ENCODE measurements at places on chromosomes 1 and 21. TPM values are rescaled to one million over a fixed set of nuclear protein-coding genes. Genes with fewer than 3 reads are reported as not detected.

- no peak for DNase-seq
Measured at GRCh38 chr1:2540816-2541492, 10.9 kb upstream of the HES5 start.

GRCh38 chr1:156828400-156829124, 11.9 kb upstream of the SH2D2A start:
- DNase-seq = no peak

- no peak for DNase-seq
Measured at GRCh38 chr1:91545506-91546300, 45.1 kb downstream of the CDC7 start.

The LYPD8 gene
- total RNA-seq = not detected

GRCh38 chr1:63124666-63125191, 197.6 kb upstream of the FOXD3 start:
- DNase-seq = no peak

The BRINP2 gene
- total RNA-seq = 0.90 TPM

The CCDC17 gene
- 0.85 TPM for total RNA-seq

DNA sequence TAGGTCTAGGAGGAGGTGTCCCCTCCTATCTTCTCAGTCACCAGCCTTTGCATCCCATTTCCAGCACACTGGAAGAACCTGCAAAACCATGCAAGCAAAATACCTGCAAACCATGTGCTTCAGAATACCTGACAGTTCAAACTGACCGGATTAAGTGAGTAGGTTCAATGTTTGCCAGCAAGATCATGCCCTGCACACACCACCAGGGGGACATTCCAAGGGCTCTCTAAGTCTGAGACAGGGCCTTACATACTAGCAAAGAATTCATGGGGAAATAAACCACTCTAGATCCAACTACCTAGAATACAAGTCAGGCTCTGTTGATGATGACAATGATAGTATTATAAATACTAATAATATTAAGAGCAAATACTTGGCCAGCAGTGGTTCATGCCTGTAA, 27.6 kb downstream of the INPP5B start:
- no peak for DNase-seq

The NGF gene
- 5.8 TPM for total RNA-seq

The LRRIQ3 gene
- total RNA-seq = 2.0 TPM

GRCh38 chr1:205301842-205302588, 19.5 kb downstream of the NUAK2 start:
- DNase-seq = no peak

DNA sequence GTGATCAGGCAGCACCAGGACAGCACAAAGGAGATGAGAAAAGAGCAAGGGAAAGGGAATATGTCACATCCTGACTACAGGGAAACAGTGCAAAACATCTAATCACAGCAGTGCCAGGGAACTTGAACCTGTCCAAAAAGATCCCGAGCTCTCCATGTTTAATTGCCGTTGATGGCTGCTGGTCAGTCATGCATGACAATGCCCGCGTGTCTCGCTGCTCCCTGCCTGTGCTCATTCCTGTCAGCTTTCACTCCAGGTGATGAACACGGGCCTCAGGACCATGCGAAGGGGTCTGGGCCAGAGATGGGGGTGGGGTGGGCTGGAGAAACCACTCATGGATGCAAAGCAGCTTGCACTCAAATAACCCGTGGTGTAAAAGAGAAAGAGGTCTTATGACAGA, 287.0 kb downstream of the GPATCH2 start:
- no peak for DNase-seq

The TNFSF4 gene
- 2.6 TPM for total RNA-seq

DNA sequence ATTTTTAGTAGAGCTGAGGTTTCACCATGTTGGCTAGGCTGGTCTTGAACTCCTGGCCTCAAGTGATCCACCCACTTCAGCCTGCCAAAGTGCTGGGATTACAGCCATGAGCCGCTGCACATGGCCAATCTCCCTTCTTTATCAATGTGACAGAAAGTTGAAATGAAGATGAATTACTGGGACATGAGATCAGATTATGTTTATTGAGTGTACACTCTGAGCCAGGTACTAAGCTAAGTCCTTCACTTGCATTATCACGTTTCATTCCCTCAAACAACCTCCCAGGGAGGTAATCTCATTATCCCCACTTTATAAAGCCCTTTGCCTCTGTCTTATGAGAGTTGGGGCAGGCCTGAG, 6.3 kb upstream of the CHI3L2 start:
- no peak for DNase-seq

GRCh38 chr1:5507340-5507739, 484.9 kb downstream of the NPHP4 start:
- DNase-seq = no peak

GRCh38 chr1:5662744-5663126, 329.5 kb downstream of the NPHP4 start:
- DNase-seq = no peak

The REN gene
- 0.26 TPM for total RNA-seq

The NBPF20 gene
- 4.4 TPM for total RNA-seq

DNA sequence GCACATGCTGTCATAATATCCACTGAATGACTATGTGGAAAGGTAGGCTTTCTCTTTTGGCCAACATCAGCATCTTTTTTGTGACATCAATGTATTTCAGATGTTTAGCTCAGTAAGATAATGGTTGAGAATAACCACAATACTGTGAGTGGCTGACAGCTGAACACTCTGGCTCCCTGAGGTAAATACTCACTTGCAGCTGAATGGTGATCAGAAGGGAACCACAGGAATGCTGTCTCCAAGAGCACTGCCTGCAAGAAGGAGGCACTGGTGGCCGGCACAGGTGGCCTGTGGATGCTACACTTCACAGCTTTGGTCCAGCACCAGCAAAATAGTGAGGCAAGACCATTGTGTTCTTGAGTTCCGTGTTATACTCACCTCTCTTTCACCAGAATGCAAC, 118.7 kb upstream of the PPM1J start:
- no peak for DNase-seq

GRCh38 chr1:235286667-235287066, 41.3 kb downstream of the ARID4B start:
- DNase-seq = no peak

The ZBTB8OS gene
- total RNA-seq = 37.4 TPM

DNA sequence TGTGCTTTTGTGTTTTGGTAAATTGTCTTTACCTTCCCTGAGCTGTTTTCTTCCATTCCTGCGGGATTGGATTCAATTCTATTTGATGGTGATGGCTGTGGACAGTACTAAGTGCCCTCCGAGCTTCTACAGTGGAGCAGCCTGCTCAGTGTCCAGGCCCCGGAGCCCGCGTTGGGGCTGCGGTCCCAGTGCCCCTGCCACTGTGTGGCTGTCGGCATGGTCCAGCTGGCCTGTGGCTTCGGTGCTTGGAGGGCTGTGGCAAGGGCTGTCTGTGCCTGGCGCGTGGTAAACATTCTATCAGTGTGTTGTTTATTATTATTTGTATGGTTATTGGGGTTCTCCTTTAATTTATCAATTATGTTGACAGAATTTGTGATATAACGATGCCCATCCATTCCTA, 109.1 kb upstream of the COL6A1 start:
- DNase-seq = no peak

DNA sequence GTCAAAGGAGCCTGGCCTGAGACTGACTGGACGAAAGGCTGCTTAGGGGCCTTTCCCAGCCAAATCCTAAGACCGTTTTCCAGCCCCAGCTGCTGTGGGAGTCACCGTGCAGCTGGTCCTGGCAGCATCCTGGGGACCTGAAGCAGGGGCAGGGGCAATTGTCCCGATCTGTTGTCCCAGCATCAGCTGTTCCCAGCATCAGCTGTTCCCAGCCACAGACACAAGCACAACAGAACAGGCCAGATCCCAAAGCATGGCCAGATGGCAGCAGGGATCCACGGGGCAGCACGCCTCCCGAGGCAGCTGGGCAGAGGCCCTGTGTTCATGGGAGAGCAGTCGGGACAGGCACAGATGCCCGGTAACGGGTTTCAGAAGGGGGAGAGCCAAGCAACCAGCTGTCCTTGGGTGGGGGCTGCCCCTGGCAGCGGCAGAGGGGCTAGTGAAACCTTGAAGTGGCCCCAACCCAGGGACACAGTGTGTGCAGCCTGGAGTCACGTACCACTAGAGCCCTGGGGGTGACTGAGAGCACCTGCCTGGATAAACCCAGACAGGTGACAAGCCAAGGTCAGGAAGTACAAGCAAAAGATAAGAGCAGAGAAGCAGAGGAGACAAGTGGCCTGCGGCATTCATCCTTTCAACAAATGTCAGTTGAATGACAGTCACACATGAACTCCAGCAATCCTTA, 13.3 kb downstream of the CELA2B start:
- DNase-seq = no peak

DNA sequence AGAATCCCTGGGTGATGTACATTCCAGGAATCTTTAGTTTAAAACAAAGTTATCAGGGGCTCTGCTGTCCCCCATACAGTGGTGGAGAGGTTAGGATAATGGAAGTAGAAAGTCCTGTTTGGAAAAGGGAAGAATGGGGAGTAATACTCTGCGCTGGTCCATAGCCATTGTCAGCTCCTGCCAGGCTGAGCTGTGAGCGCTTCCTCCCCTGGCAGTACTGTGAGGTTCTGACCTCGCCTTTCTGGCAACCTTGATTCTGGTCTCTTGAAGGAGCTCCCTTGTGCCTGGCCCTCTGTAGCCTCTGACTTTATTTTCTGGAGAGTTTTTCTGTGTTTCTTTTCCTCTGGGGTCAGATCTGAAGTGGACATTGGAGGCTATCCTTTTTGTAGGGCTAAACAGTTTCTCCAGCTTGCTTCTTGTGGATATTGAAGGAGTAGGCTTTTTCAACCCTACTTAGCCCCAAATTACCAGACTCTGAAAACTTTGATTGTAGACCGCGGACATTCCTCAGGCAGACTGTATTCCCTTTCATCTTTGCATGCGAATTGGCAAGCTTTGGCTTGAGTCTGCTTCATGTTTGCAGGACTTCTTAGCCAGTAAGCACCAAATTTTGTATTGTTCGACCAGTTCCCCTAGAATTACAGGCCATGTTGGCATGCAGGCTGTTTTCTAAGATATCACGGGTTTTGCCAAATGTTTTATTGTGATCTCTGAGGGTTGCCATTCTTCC, 13.8 kb downstream of the UBE4B start:
- no peak for DNase-seq

The PGLYRP4 gene
- total RNA-seq = not detected

DNA sequence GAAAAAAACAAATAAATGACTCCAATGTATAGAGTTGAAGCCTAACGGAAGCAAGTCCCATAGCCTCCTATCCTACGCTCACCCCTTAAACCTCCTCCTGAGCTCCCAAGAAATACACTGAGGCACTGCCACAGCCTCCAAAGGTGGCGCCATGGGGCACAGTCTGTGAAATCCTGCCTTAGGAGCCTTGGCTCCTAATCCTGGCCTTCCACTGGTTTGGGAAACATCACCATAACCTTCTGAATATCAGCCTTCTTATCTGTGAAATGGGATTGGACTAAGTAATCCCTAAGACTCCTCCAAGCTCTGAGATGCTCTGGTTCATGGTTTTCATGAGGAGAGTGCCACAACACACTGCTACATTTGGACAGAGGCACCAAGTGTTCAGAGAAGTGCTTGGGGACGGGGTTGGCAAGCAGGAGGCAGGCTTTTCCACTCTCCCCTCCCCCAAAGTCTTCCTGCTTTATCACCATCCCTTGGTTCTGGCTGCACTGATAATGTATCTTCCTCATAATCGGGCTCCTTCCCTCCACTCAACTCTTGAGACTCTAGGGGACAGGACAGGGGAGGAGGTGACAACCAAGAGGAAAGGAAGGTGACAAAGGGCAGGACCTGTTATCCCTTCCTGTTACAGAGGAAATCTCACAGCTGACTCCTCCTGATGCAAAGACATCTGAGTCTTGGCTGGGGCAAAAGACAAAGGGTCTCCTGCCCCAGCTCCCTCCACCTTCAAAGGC, 2.7 kb downstream of the SLAMF7 start:
- no peak for DNase-seq

DNA sequence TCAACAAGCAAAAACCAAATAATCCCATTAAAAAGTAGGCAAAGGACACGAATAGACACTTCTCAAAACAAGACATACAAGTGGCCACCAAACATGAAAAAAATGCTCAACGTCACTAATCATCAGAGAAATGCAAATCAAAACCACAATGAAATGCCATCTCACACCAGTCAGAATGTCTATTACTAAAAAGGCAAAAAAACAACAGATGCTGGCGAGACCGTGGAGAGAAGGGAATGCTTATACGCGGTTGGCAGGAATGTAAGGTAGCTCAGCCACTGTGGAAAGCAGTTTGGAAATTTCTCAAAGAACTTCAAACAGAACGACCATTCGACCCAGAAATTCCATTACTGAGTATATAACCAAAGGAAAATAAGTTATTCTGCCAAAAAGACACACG, 145.1 kb upstream of the EDN2 start:
- DNase-seq = no peak

DNA sequence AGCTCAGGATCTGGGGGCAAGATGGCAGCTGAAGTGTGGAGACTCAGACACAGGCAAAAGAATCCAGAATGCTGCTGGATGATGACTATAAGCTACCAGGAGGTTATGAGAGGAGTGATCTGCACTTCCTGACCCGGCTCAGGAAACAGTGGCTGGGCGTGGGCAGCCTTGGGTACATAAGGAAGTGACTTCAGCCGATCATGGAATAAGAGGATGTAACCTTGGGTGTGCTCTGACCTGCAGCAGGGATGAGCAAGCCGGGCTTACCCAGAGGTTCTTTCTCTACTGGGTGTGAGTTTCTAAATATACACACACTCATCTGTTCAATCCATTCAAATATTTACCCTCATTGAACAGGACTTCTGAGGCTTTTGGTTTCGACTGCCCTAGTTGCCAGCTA, 62.7 kb downstream of the CD34 start:
- no peak for DNase-seq

DNA sequence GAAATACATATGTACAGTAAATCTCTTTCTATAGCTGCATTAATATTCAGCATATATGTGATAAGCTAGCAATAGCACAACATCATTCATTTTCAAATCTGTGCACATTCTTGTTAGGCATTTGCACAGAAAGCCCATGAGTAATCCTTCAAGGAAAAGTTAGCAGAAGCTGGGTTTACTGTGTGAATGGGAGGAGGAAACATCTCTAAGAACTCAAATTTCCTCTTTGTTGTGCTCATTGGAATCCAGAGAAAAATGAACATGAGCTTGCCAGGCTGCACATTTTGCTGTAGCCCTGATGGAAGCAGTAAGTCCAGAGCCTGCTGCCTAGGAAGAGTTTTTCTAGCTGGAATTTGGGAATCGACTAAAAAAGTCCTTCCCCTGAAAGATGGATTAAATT, 214.2 kb upstream of the FOXD3 start:
- no peak for DNase-seq

- no peak for DNase-seq
Measured at GRCh38 chr1:181086926-181087325, 1.6 kb upstream of the IER5 start.
